Dermis microvascular lymphatic vessel endothelial cell (primary cell): ENCODE measurements at places on chromosomes 2 and 18. TPM values are rescaled to one million over a fixed set of nuclear protein-coding genes. Genes with fewer than 3 reads are reported as not detected.

GRCh38 chr2:17966798-17967197, 88.3 kb downstream of the KCNS3 start:
- DNase-seq = no peak

- DNase-seq = peak; percentile 53
Measured at GRCh38 chr2:56211048-56211447, 27.3 kb downstream of the CCDC85A start.

DNA sequence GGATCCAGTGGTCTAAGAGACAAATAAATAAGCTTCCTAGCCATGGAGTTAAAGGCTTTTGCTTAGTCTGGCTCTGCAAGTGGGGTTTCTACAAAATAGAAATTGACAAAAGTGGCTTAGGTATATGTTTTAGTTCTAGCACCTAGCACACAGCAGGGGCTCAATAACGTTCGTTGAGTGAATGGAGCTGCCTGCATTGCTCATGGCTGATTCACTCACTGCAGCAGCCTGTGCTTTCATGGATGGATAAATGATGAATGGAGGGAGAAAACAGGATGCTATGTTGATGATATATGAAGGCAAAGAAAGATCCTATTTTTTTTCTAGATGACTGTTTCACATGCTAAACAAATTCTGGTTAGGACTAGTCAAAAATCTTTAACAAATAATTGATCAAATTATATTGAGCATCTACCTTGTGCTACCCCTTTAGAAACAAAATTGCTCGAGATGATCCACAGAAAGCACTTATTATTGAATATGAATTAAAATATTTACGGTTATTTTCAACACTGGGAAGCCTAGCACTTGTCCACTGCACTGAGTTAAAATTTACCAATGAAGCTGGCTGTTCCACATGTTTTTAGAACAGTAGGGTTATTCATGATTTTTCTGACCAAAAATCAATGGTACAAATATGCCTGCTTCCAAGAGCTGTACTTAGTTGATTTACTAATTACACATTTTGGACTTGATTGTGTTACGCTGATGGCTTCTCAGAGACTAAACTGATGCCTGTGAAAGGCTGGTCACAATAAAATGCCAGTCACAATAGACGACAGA, 39.6 kb downstream of the HDHD2 start:
- no peak for DNase-seq

The CNTNAP5 gene
- not detected in 2 replicates for total RNA-seq

DNA sequence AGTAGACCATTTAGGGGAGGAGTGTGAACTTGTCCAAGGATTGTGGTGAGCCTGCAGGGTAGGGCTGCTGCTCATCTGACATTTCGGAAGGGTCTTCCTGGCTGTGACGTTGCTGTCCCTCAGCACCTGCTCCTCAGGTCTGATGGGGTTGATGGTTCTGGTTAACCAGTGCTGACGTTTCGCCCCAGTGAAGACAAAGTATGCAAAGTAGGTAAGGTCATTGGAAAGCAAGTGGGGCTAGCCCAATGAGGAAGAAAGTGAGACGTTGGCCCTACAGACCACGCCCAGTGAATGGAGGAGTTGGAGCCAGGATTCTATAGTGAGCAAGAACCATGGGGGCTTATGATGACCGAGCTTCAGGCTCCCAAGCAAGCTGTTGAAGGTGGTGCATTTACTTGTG, 33.4 kb upstream of the ZNF396 start:
- no peak for DNase-seq

GRCh38 chr18:11577271-11578112, 31.9 kb upstream of the SLC35G4 start:
- no peak for DNase-seq

DNA sequence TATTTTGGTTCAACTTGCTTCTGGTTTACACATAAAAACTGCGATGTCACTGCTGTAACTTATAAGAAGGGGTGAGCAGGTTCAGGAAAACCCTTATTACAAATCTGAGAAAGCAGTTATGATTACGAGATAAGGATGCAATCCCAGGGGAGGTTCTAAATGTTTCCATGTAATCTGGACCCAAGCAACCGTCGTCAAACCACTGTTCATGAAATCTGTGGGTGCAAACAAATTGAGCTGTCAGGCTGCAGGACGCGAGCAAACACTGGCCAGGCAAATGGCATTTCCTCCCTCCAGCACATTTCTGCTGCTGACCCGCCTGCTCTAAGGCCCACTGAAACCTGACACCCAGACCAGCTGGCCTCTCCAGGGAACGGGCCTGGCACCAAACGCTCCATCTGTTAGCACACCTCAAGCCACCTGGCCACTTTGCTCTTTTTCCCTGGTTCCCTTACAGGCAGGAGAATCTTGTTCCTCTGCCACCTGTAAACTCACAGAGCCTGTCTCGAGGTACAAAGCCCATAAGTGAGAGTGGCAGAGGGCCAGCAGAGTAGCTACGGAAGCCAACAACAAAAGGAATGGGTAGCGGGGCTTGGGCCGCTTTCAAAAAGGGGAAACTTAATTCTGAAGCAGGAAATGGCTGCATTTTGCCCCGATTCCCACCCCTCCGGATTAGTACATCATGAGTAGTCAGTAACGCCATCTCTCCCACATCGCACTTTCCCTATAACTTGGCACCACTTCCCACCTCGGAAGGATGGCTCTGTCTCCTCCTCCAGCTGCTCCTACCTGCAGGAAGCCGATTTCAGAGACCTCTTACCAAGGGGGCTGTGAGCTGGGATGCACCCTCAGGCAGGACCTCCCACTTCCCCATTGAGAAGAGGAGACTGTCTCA, 26.5 kb downstream of the CRACDL start:
- peak; percentile 75 for DNase-seq

DNA sequence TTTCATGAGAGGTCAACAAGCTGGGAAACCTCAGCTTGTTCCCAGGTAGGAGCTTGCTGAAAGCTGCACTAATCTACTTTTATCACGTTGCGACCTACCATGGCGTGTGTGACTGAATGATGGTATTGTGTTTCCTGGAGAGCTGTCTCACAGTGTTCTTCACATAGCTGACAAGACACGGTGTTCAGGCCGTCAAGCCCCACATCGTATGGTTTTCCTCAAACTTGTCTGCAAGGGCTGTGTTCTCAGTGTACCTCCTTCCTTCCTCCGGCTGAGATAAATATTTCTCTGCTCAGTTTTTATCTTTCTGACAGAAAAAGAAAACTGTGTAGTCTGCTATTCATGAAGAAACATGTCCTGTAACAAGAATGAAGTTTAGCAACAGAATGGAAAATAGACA, 244.8 kb downstream of the DCDC2C start:
- no peak for DNase-seq

- DNase-seq = no peak
Measured at GRCh38 chr18:52415131-52415530, 75.1 kb downstream of the DCC start.

- peak; percentile 79 for DNase-seq
Measured at GRCh38 chr2:122748552-122749011, 993.1 kb downstream of the TSN start.

- DNase-seq = no peak
Measured at GRCh38 chr18:35750929-35751328, 169.4 kb downstream of the GALNT1 start.

The KCMF1 gene
- 45.3 and 60.2 TPM in 2 replicates for total RNA-seq

The CTAGE1 gene
- not detected in 2 replicates for total RNA-seq

DNA sequence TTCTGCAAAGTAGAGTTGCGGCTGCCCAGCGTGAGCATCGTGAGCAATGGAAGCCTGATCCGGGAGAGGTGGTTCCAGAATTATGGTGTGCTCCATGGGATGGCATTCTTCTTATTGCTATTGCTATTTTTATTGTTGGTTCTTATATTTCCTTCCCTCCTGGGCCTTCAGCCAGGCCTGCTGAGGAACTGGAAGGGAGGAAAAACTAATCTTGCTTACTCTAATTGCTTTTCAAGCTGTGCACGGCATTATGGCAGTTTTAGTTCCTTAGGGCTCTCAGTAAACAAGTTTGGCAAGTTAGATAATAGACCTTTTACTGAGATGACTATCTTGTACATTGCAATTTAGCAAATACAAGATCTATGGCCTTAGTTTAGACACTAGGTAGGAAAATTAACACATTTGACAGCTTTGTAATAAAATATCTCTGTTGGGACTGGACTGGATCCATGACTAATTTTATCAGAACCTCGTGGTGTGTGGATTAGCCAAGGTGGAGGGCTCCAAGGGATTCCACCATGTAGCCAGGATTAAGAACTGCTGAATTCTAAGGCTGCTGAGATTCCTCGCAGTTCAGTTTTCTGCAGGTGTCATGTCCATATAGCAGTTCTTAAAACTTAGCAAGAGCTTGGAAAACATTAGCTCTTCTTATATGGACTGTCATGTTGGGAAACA, 6.0 kb downstream of the RSAD2 start:
- no peak for DNase-seq

The RESP18 gene
- total RNA-seq = not detected in 2 replicates
